ENCODE measurements at places on chromosomes 6 and 20.

GRCh38 chr6:126210398-126211075, 129.4 kb upstream of the CENPW start:
- no peak for DNase-seq

DNA sequence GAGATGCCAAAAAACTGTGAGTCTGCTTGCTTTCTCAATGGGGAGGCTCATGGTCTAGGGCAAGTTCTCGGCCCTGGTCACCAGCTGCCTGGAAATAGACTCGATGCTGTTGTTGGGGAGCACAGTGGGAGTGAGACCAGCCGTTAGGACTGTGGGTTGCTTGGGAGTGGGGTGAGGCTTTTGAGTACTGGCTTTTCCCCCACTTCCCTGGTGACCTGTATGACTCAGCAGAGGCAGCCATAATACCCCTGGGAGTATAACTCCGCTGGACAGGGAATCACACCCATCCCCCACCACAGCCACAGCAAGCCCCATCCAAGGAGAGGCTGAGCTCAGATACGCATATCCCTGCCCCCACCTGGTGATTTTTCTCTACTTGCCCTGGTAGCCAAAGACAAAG, 48.9 kb upstream of the OGFRL1 start:
- DNase-seq = peak; percentile 59

DNA sequence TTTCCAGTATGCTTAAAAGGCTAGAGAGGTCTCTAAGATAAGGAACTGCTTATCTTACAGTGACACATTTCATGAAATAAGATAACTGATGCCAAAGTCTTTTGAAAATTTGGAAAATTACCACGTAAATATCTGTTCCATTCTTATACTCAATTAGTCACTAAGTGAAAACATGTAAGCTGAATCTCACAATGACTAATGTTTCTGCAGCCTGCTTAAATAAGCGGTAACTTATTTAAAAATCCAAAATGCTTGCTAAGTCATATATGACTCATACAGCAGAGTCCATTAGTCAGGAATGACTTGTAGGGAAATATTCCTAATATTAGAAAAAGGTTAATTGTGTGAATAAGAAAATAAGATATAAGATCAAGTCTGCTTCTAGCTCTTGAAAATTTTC, 27.8 kb upstream of the LGSN start:
- DNase-seq = peak; percentile 93

DNA sequence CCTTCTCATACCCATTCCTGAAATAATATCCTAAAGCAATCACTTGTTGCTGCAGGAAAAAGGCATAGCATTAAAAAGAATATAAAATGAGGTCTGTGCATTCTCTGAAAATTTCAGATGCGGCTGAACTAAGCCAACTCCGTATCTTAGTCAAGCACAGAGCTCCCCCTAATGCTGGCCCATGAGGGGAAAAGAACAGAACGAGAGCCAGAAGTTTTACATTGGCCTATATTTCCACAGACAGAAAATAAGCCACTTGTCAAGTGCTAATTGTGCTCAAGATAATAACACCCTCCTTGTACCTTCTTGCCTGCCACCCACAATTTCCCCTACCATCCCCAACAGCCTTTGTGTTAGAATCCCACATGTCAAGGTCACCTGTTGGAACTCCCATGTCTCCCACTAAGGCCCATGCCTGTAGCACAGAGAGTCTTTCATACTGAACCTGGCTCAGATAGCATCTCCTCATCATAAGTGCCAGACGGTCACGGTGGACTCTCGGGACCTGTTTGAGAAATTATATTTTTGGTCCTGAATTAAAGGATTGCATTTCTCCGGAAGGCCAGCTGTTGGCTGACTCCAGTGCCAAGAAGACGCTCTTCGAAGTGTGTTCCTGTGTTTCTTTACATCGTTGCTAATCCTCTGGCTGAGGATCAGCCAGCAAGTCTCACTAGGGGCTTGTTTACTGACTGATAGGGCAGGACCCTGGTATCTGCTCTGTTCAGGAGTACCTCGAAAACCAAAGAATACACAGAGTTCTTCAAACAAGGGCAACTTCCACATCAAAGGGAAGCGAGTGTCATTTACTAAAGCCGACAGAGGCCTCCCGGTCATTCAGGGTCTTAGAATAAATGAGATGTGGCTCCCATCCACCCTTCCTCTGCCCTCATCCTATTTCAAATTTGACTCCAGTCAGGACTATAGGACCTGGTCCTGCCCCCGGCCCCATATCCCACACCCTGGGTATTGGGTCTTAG, 183.4 kb upstream of the FBXL4 start:
- no peak for DNase-seq

- peak; percentile 17 for DNase-seq
These were observed 275.5 kb downstream of the PTPRK start for GRCh38 chr6:128244751-128245405.

DNA sequence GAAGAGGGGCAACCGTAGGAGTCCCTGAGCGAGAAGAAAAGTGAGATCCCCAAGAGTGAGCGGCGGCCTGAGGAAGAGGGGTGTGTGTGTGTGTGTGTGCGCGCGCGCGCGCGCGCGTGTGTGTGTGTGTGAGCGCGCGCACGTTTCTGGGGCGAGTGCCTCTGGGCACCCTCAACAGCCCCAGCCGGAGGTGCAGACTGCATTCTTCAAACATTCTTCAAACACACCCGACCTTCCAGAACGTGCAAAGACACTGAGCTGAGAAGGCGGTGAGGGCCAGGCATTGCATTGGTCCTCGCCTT, 76.2 kb upstream of the FOXP4 start:
- DNase-seq = no peak

DNA sequence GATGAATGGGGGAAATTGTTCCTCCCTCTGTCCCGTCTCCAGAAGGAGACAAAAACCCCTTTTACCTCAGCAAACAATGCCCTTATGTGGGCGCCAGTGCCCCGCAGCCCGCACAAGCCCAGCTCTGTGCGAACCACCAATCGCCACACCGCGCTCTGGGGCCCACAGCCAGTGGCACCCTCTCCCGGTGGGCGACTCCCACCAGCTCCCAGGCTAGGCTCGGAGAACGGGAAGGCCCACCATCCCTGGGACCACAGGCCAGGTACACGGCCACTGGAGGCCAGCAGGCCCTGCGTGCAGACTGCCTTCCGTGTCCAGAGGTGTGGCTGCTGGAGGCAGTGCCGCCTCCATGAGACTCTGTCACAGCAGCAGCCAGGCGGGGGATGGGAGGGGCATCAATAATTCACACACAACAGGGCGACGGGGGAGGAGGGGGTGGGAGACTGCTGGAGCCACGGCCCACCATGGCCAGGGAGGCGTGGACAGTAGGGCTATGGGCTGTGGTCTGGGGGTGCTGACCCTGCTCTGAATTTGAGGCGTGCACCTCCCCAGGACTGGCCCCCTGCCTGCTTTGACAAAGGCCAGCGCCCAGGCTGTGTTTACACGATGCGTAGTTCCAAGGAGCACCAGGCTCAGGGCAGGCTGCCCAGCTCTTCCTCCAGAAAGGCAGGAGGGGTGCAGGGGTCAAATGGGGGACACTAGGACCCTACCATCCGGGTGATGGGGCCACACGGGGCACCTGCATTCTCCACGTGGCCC, 105.7 kb downstream of the ASXL1 start:
- no peak for DNase-seq

- no peak for DNase-seq
These were observed 11.3 kb downstream of the NFATC2 start for GRCh38 chr20:51531141-51531710.

GRCh38 chr6:129251669-129252376, 368.9 kb downstream of the LAMA2 start:
- peak; percentile 87 for DNase-seq

GRCh38 chr6:134065706-134066105, 13.3 kb upstream of the SLC2A12 start:
- peak; percentile 27 for DNase-seq

GRCh38 chr20:31933698-31934097, 18.1 kb downstream of the PDRG1 start:
- no peak for DNase-seq

GRCh38 chr20:63148696-63149095, 67.2 kb downstream of the YTHDF1 start:
- no peak for DNase-seq

GRCh38 chr20:62181808-62182207, 1.0 kb upstream of the MTG2 start:
- DNase-seq = no peak

DNA sequence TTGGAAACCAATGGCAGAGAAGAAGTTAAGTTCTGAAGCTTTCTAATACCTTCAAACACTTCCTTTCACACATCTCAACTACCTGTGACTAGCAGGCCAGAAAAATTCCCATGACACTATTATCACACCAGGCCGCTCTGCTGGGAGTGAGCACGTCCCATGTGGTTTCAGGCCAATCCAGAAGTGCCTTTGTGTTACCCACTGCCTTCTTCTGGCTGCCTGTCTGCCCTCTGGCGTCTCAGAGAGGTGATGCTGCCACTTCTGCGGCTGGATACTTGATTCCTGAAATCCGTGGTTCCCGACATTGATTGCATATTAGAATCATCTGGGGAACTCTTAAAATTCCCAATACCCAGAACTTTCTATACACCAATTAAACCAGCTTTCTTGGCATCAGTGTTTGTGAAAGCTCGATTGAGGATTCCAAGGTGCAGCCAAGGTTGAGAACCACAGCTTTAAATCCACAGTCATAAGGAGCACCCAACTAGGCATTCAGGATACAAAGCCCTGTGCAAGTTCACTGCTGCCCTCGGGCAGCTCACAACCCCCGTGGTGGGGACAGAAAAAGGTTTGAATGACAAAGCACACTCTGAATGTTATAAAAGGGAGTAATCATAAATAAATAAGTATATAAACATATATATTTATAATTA, 65.6 kb downstream of the STMND1 start:
- DNase-seq = peak; percentile 47

GRCh38 chr6:36297511-36297910, 27.7 kb downstream of the PNPLA1 start:
- DNase-seq = no peak

DNA sequence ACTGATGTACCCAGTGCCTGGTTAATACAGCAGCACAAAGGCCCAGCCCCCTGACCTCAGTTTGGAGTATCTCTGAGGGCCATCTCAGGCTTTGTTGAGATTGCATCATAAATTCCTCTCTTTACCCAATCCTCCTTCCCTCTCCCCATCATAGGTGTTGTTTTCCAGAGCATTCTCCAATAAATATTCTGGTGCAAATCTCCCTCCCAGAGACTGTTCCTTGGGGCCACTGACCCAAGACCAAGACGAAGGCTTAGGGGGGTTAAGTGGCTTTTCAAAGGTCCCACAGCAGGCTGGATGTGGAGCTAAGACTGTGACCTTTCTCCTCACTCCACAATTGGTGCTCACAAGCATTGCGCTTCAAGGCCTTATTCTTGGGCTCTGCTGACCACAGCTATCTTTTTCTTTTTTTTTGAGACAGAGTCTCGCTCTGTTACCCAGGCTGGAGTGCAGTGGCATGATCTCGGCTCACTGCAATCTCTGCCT, 72.4 kb upstream of the ZMYND8 start:
- DNase-seq = no peak

GRCh38 chr6:97095311-97095850, 170.9 kb downstream of the KLHL32 start:
- DNase-seq = no peak

GRCh38 chr6:108113557-108114519, 39.3 kb upstream of the OSTM1 start:
- peak; percentile 77 for DNase-seq

DNA sequence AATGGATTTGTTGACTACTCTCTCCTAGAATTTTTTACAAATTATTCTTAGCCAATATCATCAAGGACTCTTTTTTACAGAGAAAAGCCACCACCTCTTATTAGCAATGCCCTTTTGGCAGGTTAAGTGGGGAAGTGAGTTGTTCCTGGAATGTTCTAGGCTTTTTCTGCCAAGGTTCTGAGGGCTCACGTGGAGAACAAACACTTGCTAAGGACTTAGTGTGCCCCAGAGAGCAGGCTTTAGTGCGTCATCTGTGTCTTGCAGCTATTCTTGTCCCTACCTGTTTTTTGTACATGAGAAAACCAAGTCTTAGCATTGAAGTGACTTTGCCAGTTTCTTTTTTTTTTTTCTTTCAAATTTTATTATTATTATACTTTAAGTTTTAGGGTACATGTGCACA, 33.5 kb downstream of the CFAP61 start:
- DNase-seq = no peak

GRCh38 chr6:54801244-54801643, 45.3 kb upstream of the FAM83B start:
- no peak for DNase-seq

DNA sequence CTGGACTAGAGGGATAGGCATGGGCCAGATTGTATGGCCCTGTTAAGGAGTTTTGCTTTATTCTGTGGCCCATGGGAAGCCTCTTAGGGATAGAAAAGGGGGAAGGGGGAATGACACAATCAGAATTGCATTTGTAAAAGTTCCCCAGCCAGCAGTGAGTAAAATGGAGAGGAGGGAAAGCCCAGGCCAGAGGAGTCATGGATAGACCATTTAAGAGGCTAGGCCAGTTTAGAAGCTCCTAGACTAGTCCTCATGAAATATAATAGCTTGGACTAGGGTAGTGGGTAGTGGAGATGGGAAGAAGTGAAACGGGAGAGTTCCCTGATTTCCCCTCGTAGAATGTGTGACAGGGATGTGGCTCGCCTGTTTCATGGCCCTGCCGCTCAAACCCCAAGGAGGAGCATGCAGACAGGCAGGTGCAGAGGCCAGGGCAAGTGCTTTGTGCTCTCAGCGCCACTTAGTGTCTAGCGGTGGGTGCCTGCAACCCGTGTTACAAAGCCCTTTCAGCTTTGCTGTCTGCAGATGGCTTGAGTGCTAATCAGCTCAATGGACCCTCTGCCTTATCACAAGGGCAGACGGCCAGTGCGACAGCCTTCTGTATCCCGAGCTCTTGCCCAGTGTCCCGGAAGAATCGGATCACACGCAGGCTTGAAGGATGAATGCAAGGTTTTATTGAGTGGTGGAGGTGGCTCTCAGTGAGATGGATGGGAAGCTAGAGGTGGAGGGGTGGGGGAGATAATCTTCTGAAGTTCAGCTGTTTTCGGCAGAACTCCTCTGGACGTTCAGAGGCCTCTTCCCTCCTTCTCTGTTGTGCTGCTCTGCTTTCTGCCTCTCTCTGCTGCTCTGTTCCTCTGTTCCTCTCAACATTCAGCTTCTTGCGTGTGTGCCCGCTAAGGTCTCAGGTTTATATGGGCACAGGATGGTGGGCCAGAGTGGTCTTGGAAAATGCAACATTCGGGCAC, 141.1 kb downstream of the CEP57L1 start:
- DNase-seq = no peak

GRCh38 chr6:89068695-89069094, 11.9 kb upstream of the PNRC1 start:
- no peak for DNase-seq
